Epithelial cell of prostate (primary cell): ENCODE measurements at places on chromosomes 12 and 14.
A peak's percentile ranks its signal among the peaks of the same experiment; 100 is the strongest.

GRCh38 chr12:59699421-59700152 lies 103.8 kb downstream of the SLC16A7 start:
- no peak for DNase-seq

- DNase-seq, result peak; percentile 99
Observed at GRCh38 chr12:84738481-84738972, 174.1 kb downstream of the SLC6A15 start.

GRCh38 chr12:117875744-117876435 lies 92.9 kb downstream of the KSR2 start:
- DNase-seq, result no peak

GRCh38 chr12:8819666-8819980 lies 2.8 kb upstream of the A2ML1 start:
- DNase-seq, result peak; percentile 56

- DNase-seq, result no peak
Observed at GRCh38 chr14:29820785-29821184, 106.9 kb downstream of the PRKD1 start.

- no peak for DNase-seq
Observed at GRCh38 chr12:104656921-104657320, 200.2 kb downstream of the CHST11 start.

DNA sequence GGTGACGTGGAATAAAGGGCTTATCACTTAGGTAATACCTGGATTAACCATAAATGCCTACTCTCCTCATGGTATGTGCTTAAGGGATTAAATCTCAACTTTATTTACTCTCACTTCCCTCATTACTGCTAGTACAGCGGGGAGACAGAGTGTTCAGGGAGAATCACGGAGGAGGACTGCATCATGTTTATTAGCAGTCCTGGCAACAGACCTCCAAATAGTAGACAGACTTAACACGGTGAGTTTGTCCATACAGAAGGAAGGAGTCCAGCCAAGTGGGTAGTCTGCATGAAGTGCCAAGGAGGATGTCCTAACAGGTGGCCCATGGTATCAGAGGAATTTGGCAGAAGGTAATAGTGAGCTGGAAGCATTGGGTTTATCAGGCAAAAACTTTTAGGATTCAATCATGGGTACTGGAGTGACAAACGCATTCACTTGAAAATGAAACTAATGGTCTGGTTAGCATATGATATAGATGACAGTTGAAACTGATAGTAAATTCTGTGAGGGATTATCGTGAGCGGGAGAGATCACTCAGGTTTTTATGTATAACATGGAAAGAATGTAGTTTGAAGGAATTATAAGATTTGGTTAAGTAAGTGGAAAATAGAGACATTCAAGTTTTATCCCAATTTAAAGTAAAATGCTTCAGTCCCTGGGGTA lies 471.8 kb downstream of the TMEM117 start:
- DNase-seq, result no peak

DNA sequence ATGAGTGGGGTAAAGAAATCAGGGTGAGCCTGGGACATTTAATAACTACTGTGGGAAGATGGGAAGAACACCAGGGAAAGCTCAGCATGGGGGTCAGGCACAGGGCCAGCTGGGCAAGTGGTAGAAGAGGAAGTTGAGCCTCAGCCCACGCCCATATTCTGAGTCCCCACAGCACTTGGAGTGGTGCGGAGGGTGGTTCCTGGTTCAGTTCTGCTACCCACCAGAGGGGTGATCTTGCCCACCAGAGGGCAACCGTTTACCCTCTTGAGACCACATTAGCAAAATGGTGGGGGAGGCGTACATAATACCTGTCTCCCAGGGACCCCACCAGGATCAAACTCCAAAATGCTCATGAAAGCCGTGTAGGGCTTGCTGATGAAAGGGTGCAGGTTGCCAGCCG lies 16.8 kb upstream of the ANKRD33 start:
- no peak for DNase-seq

GRCh38 chr12:1926251-1926657 lies 7.8 kb upstream of the CACNA2D4 start:
- no peak for DNase-seq

DNA sequence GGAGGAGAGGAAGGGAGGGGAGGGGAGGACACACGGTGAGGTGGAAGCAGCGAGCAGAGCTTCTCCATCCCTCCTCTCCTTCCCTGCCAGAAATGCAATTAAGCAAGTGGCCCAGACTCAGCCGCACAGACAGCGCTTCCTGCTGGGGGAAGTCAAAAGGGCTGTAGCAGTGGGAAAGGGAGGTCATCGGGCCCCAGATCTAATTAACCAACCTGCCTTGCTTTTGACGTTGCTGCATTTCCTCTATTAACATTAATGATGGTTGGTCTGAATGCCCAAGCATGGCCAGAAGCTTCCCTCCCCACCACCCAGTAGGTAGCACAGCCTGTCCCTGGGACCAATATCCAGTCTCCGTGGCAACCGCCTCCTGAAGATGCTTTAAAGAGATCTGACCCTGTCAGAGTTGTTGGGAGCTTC lies 4.6 kb upstream of the NGB start:
- no peak for DNase-seq

DNA sequence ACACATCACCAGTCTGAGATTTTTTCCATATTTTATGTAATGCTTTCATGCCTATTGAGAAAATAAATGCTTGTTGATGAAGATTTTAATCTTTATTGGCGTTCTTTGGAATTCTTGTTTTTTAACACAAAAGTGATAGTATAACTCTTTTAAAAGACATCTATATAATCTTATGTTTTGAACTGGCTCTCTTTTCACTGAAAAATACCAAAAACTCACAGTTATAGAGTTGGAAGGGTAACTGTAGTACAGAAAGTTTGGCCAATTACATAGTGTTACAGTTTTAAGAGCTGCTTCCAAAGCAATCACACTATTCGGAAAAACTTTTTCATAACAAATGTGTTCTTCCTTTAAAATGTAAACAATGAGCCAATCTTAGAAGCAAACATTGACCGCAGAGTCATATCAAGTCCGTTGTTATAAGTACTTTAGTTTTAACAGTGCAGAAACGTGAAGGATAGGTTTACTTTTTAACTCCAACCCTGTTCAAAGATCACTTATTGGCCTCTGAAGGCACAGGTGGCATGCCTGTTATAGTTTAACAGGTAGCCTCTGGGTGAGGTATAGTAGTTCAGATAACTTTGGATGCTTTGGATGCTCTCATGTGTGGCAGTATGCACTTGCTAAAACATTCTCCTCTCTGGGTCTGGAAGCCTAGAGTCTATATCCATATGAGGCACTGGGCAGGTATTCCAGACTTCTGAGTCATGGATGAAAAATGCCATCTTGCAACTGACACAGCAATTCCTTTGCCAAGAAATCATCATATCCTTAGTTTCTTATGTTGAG lies 12.1 kb upstream of the NTN4 start:
- peak; percentile 87 for DNase-seq

DNA sequence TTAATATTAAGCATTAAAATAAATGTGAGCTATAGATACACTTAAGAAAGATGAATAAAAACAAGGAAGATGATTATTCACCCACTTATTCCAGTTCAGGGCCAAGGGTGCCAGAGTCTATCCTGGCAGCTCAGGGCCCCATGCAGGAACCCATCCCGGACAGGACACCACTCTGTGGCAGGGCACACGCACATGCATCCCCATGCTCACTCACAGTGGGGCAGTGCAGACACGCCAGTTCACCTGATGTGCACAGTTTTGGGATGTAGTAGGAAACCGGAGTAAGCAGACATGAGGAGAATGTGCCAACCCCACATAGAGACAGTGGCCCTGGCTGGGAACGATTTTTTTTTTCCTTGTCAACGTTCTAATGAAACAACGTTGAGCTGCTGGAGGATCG lies 47.2 kb downstream of the DICER1 start:
- no peak for DNase-seq
